CD4-positive, alpha-beta T cell treated with Interleukin-12 subunit alpha and Interleukin-12 subunit beta, for 1 hour (primary cell): ENCODE measurements at places on chromosomes 16 and 17.

DNA sequence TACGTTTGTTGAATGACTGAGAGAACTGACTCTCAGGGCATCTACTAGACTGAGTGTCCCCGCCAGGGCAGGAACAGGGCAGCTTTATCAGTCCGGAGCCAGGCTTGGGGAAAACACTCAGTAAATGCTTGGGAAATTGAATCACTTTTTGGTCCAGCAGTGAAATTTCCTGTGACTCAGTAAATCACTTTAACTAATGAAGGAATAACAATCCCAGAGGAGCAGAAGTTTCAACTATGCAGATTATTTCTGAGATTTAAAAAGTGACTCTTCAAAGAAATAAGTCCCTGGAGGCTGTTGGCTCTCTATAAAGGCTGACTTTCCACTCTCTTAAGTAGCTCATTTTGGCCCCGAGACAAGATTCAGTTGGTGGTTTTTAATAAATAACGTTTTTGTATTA lies 101.8 kb downstream of the FOXL1 start:
- DNase-seq = no peak

DNA sequence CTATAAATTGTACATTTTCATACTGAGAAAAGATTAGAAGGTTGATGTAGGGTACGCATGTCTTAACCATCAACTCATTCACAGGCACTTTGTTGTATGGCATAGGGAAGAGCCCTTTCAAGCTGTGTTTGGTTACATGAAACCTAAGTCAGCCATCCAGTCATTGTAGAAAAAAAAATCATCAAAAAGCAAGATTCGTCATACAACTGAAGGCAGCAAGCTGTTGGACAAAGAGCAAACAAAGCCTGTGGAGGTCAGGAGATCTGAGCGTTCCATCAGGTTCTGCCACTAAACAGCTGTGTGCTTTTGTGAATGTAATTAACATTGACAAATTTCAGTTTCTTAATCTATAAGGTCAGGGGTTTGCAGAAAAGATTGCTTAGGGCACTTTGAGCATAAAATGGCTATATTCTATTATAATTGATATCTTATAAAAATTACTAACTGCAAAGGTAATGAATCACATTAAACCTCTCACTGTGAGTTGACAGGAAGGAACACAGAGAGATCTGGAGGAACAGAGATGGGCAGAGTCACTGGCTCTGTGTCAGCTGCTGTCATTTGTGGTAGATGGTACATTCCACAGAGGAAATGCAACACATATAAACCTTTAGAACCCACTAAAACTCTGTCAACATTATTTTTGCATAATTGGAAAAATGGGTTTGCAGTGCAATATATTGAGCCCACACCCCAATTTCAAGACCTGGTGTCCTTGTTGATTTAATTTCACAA lies 66.3 kb upstream of the MYOCD start:
- no peak for DNase-seq

DNA sequence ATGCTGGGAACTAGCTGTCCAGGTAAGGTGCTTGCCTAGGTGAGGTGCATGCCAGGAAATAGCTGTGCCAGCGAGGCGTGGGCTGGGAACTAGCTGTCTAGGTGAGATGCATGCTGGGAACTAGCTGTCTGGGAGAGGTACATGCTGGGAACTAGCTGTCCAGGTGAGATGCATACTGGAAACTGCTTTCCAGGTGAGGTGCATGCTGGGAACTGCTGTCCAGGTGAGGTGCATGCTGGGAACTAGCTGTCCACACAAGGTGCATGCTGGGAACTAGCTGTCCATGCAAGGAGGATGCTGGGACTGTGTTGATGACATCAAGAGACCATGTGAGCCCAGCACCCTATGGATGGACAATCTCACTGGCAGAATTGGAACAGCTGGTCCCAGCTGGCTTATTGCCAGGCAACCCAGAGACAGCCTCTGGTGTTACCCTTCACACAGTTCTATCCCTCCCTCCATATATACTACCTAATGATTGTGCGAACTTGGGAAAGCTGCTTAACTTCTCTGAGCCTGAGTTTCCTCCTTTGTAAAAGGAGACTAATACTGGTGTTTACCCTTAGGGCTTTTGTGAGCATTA lies 479.9 kb upstream of the RBFOX1 start:
- no peak for DNase-seq

GRCh38 chr17:58210922-58211321 lies 8.1 kb downstream of the MKS1 start:
- DNase-seq = no peak

DNA sequence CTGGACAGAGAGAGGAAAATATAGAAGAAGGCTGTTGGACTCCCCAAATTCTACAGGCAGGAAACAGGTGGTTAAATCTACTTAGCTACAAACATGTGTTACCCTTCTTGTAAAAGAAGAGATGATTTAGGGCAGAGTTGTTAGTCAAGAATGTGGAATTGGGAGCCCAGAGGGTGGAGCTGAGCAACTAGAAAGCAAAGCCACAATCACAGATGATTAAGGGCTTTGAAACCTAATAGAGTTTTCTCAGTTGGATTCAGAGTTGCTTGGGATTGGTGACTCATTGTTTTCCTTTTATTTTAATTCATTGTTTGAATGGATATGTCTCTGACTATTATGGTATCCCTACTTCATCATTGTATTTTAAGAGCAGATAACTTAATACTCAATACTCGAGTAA lies 6.2 kb downstream of the ACSM5 start:
- DNase-seq = no peak
